ENCODE measurements at places on chromosomes 5 and 9.

DNA sequence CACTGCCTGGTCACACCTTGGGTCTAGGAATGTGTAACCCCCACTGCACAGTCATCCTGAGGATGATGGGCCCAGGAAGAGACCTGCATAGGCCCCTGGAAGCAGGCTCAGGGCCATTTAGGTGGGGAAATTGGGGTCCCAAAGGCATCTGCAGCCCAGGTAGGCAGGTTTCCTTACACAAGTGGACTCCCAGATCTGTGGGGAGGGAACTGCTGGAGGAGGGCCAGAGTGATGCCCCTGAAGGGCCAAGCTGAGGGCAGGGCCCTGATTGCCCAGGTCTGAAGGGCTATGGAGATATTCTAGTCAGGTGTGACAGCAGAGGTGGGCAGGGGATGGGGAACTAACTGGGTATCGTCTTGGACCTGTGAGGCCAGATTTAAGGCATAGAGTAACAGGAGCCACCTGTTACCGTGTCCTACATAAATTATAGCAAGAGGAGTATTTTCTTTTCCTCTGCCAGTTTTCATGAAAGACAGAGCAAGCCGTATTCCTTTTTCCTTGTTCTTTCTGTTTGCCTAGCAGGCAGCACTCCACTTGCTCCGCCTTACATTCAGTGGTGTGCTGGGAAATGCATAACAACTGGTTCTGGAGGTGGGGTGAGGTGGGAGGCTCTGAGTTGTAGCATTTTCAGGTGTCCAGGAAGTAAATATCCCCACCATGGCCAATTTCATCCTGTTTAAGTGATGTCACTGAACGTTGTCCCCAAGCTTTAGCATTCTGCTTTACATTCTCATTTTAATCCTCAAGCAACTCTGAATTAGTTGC lies 41.3 kb downstream of the PPARGC1B start:
- DNase-seq = no peak

DNA sequence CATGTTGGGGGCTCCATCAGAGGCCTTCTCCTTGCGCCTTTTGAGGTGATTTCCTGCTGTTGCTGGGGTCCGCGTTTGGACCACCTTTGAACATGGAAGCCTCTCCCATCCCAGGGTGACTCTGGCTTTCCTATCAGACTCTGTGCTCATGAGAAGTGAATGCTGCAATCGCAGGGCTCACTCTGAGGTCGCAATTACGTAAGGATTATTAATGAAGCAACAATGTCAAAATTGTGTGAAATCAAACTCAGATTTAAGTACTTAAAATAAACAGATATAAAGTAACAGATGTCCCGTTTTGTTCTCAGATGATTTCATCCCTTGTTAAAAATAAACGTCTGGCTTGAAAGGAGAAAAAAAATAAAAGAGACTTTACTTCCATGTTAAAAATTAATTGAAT lies 634.2 kb downstream of the BNC2 start:
- DNase-seq = no peak

DNA sequence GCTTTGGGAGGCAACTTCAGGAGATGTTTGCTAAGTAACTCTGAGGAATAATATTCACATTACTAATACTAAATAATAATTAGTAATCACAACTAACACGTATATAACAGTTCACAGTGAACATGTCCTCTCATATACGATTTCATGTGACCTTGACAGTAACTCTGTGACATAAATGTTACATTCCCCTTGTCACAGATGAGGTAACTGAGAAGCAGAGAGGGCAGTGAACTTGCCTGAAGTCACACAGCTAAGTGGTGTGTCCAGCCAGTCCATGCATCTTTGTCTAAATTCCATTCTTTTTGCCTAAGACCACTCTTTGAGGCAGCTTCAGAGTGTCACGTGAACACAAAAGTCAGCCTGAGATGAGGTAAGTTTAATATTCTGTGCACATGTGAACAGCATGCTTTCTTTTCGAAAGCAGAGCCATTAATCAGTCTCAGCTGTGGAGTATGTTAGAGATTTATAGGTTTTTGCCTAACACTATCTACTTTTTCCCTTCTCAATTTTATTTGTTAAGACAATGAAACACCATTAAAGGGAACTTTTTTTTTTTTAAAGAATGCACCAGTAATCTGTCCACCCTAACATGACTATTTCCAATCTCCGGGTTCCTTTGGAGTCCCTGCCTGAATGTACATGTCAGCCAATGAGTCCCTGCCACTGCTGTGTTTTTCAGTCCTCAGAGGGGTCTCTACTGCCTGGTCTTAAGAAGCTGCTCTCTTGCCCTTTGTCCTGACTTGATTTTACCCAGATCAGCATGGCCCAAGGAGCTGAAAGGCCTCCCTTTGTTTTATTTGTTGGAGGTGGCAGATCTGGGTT lies 43.5 kb downstream of the SH3PXD2B start:
- no peak for DNase-seq

DNA sequence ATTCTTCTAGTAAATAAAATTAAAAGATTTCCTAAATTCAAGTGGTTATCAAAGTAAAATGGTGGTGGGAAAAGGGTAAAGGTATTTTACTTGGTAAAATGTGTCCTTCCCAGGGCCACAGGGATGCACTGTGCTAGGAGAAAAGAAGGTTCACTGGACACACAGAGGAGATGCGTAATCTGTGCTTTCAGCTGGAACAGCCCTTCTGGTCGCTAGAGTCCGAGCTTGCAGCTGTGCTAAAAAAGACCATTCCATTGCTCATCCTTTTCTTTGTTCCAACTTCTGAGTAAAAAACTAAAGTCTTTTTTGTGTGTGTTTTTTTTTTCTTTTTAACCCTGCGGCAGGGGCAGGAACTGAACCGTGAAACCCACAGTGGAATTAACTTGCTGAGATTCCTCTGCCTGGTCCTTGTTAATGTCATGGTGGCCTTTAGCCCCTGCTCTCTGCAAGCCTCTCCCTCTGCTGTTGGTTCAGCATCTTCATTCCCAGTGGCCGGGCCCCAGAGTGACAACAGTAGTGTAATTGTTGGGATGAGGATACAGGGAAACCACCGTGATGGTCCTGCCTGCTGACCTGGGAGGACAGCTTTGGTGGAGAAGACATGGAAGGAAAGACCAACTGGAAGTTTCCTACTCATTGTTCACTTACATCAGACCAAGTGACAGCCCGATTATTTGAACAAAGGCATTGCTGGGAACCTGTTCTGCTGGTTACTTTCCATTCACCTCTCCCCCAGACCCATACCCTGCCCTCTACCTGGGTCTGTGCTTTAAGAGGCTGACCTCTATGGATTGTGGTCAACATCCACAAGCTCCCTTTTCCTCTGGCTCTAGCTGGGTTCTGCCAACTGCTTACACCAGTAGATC lies 31.9 kb upstream of the FSTL4 start:
- no peak for DNase-seq
